ENCODE measurements at places on chromosomes 11 and 22.

- no peak for DNase-seq
These were observed 684.9 kb upstream of the CCDC90B start for GRCh38 chr11:83971063-83971462.

DNA sequence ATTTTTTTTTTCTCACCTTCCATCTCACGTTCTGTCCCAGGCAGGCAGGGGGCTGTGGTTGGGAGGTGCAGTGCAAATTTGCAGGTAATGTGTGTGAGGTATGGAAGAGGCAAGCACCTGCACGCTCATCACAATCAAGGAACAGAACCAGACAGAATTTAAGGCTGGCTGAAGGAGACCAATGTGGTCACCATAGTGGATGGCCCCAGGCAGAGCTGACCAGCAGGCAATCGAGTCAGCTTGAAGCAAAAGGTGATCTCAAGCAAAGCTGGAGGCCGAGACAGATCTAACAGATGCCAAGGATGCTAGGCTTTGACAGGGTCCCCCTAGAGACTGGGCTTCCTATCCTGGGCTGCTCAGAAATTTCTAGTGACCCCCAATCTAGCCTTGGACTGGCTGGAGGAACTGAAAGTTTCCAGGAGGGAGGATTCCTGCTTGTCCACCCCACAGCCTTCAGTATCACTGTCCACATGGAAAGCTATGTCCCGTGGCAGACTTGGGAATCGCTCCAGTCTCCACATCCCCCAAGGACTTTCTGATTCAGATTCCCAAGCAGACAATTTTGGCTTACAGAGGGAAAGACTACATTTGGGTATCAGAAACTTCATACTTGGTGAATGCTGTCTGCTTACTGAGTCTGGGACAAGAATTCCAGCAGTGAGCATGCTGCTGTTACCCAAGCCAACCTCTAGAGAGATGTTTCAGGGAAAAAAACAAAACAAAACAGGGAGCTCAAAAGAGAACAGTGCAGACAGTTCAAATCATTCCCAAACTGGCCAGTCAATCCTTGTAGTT lies 9.0 kb upstream of the MICAL3 start:
- DNase-seq = no peak

DNA sequence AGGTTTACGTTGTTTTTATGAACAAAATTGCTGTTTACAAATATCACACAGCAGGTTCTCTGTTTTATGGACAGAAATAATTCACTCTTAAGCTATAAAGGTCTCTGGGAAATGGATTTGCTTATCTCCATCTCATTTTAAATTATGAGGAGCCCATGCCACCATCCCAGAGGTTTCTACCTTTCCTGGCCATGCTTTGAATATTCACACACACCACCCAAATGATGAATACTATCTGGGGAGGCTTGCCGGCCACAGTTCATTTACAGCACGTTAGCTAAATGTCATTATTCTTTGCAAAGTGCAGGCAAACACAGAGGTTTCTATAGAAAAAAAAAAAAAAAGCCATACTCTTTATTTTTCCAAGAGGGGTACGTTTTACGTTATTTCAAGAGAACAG lies 1446.7 kb downstream of the FAM181B start:
- no peak for DNase-seq

GRCh38 chr11:39668640-39669039 lies 1790.8 kb downstream of the LRRC4C start:
- DNase-seq = no peak

DNA sequence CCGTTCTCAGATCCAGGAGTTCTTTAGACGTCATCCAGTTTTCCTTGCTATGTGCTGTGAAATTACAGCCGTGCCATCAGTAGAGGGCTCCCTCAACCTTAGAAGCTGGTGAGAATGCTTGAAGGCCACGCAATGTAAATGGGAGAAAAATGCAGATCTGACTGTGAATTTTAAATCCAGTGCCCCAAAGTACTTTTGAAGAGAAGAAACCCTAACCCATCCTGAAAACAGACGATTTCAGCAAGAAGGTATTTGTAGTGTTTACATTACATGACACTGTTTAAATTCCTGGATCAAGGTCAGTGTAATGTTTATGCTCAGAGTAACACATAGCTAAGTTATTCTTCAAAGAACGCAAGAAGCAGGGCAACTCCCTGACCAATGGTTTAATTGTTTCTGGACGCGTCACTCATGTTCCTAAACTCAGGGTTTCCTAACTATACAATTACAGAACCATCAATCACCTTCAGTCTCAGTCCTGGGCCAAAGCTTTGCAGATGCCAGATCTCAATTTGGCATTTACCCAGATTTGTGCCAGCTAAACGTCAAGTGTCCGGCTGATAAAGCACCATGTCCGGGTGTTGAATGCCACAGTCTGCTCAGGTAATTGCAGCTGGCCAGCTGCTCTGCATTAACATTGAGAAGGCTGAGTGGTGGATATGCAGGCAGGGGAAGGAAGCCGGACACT lies 38.2 kb downstream of the ADAMTS8 start:
- DNase-seq = no peak

- no peak for DNase-seq
These were observed 45.3 kb upstream of the NECTIN1 start for GRCh38 chr11:119774172-119774763.

DNA sequence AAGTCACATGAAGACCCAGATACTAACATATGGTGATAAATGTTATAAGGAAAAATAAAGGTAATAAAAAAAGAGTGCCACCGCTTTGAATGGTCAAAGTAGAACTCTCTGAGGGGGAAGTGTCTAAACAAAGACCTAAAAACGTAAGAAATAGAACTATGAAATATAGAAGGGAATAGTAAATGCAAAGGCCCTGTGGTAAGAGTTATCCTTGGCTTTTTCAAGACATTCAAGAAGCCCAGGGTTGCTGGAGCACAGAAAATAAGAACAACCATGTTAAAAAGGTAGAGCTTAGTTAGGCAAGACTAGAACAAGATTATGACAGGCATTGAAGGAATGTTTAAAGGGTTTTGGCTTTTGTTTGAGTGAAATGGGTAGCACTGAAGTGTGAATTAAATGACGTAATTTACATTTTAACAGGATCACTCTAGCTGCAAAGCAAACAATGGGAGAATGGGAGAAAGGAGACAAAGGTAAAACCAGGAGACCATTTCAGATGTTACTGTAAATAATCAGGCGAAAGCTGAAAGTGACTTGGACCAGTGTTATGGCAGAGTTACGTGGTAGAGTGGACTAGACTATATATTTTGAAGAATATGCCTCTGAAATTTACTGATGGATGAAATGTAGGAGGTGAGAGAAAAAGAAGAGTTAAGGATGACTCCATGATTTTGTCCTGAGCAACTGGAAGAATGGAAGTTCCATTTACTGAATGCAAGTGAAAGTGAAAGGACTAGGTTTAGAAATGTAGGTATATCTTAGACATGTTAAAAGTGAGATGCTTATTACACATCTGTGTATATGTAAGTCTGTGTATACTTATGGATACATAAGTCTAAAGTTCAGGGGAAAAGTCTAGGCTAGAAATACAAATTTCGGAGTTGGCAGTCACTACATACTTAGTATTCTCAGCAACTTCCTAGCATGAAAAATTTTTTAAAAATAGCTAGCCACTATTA lies 28.5 kb downstream of the BTBD10 start:
- DNase-seq = no peak

DNA sequence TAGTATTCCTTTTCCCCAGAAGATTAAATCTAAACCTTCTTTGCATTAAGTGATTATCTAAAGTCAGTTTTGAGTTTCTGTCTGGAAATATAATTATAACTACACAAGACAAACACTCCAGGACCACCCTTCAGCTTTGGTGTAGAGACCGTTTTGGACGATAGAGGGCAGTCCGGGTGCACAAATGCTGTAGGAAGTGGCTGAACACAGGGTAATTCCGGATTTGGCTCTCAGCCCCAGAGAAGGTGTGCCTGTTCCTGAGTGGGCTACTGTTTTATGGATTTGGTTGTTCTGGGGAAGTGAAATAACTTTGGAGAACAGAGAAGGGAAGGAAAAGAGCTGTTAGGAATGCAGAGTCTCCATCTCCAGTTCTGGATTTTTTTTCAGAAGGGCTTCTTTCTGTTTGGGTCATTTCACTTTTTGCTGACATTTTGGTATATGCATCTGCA lies 14.8 kb downstream of the EXT2 start:
- peak; percentile 40 for DNase-seq

GRCh38 chr22:44195189-44195871 lies 14.6 kb downstream of the PARVG start:
- DNase-seq = no peak

DNA sequence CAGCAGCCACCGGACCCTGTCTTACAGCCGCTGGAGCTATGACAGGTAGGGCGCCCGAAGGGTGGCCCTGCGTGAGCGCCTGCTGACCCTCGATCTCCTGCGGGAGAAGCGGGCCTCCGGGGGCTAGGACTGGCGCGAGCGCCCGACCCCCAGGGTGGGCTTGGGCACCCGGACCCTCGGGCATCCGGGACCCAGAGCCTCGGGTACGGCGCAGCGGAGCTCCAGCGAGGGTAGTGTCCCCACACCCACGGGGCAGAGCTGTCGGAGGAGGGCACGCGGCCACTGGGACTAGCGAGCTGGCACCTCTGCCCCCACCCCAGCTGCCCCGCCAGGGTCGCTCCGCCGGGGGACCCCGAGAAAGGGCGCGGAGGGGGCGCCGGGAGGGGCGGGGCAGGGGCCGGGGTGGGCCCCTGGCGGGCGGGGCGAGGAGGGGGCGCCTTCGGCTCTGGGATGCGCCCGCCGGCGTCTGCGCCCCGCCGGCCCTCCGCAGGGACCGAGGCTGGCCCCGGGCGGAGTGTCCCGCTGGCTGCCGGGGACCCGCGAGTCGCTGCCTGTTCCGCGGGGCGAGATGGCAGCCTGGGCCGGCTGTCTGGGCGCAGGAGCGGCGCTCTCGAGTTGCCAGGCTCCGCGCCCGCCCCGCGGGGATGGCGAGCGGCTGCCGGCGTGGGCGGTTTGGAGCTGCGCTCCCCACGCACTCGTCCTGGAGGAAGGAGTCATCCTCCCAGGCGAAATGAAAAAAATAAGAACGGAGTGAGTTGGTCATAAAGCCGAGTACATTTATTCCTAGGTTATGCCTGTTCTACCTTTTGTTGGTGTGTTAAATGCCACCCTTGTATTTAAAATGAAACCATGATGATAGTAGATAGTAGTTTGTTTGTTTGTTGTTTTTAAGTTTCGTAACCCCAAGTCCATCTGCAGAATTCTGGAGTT lies 32.4 kb downstream of the EIF3F start:
- no peak for DNase-seq

DNA sequence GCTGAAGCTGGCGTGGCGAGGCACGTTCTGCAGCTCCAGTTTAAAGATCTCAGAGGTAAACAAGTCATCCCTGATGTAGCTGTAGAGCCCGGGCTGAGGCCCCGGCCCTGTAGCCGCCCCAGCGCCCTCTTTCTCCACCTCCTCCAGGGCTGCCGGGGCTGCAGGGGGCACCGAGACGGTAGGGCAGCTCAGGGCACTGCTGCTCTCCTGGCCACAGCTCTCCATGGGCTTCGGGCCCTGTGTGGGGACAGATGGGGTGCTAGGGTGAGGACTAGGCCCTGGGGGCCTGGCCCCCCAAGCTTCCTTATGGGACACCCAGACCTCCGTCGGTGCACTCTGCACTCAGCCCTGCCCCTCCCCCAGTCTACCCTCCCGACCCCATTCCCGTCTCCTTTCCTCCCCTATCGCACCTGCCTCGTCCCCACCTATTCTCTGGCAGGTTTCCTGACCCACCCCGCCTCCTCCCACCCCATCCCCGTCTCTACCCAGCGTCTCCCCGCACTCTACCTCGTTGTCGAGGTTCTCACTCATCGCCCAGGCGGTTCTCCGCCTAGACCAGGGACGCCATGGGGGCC lies 559 bp downstream of the RANBP1 start:
- no peak for DNase-seq

- DNase-seq = no peak
These were observed 15.9 kb downstream of the MAP6 start for GRCh38 chr11:75652936-75653335.

- no peak for DNase-seq
These were observed 26.9 kb downstream of the RNF214 start for GRCh38 chr11:117259417-117259816.

- DNase-seq = no peak
These were observed 55.7 kb upstream of the FAT3 start for GRCh38 chr11:92168936-92169335.

DNA sequence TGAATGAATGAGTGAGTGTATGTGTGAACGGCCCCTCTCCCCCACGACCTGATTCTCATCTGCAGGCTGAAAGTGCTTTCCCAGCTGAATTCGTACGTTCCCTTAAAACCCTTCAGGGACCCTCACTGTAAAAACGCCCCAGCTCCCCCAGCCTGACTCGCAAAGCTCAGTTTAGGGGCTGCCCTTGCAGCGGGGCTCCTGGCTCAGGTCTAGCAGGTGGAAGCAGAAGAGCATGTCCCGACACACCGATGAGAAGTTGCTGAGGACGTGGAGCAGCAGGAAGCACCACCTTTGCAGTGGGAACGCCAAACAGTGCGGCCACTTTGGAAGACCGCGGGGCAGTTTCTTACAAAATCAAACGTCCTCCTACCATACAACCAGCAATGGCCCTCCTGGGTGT lies 3.6 kb upstream of the MRPL23 start:
- no peak for DNase-seq

- DNase-seq = no peak
These were observed 48.1 kb upstream of the HMGXB4 start for GRCh38 chr22:35209203-35209602.

GRCh38 chr11:35549787-35550186 lies 24.4 kb upstream of the PAMR1 start:
- no peak for DNase-seq

DNA sequence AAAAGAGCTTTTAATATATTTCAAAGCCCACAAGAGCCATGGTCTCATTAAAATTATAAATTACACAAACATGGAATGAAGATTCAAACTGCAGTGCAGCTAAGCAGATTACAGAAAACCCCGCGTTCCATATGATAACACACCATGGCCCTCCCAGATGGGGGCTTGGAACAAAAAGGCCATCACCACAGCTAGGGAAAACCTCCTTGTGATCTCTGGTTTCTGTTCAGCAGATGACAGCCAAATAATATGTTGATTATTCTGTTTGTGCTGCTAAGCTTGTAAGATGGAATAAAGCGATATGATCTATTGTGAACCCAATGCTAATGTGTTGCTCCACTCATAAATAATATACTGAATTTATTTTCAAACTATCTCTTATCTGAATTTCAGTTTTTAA lies 28.5 kb downstream of the IMMP1L start:
- no peak for DNase-seq

- no peak for DNase-seq
These were observed 3.3 kb downstream of the DDT start for GRCh38 chr22:23970816-23971486.

DNA sequence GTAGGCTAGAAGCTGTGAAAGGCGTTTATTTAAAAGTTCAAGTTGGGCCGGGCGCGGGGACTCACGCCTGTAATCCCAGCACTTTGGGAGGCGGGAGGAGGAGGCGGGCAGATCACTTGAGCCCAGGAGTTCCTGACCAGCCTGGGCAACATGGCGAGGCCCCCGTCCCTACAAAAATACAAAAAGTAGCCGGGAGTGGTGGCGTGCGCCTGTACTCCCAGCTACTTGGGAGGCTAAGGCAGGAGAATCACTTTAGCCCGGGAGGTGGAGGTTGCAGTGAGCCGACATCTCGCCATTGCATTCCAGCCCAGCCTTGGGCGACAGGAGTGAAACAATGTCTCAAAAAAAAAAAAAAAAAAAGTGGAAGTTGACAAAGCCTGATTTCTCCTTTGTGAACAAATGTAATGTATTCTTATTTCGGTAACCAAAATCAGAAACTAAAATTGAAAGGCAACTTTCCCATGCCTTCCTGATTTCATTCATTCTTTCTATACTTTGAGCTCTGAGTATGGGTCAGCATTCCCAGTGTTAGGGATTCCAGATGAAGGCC lies 825 bp downstream of the PTPMT1 start:
- peak; percentile 30 for DNase-seq

All from inflammatory macrophage (primary cell).